BE2C (cell line): ENCODE measurements at places on chromosomes 4 and X.
A peak's percentile ranks its signal among the peaks of the same experiment; 100 is the strongest.

DNA sequence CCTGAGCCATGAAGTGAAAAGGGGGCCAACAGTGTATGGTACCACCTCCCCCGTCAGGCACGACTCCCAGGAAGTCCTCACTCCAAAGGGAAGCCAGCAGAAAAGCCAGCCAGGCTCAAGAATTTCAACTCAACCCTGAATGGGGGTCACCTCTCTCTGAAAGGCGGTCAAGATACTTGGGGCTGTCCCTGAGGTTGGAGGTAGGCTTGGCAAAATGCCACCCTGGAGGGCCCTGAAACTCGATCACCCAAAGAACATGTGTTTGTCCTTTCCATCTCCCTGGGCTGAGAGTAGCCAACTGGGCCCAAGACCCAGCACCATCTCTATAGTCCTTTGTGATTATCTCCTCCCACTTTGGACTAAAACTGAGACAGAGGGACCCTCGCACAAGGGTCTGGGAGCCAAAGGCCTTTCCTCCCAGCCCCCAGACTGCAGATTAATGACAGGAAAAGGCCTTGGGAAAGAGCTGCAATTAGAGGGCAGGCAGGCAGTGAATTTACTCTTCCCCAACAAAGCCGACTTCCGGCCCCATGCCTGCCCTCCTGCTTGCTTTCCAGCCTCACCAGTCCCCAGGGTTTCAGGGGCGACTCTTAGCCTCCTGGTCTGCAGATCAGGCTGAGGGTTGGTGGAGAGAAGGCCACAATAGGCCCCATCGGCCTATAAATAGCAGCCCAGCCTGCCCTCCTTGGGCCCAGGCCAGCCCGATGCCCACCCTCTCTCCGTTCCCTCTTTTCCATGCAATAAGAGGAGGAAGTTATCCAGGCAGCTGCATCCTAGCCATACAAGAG is 5.6 kb downstream of the SASH3 start:
- DNase-seq = no peak

DNA sequence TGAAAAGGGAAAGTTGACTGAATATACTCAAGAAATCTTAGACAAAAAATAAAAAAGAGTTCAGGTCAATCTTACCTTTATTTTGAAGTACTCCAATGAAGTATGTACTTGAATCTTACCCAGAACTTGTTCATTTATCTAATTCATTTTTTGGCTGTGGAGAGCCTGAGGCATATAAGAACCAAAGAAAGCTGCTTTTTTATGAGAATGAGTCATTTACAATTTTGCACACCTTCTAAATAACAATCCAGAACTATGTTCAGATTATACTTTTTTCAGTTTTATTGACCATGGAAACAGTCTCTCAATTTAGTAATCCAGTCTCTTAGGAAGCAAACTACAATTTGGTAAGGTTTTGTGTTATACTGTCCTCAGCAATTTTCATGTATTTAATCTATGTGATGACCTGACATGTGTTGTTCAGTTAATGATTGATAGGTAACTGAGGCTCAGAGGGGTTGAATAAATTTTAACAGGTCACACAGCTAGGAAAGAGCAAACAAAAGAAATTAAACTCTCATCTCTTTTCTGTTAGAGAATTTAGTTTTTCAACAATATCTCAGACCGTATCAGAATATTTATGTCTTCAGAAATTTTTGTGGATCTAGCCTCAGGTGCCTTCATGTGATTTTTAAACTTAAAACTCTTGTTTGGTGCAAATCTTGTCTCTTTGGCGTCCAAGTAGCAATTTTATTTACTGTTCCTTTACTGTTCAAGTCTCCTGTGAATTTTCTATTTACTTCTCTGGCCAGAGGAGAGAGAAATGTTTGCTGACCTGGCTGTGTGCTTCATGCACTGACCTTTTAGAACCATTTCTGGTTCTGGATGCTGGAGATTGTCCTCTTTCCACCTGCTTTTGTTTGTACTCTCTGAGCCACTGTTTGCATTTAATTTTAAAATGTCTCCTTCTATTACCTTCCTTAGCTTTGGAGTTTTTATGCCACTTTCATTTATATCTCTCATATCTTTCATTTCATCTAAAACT is 1453.4 kb downstream of the STIM2 start:
- DNase-seq = no peak

GRCh38 chr4:147791865-147792264 is 60.0 kb downstream of the ARHGAP10 start:
- no peak for DNase-seq

DNA sequence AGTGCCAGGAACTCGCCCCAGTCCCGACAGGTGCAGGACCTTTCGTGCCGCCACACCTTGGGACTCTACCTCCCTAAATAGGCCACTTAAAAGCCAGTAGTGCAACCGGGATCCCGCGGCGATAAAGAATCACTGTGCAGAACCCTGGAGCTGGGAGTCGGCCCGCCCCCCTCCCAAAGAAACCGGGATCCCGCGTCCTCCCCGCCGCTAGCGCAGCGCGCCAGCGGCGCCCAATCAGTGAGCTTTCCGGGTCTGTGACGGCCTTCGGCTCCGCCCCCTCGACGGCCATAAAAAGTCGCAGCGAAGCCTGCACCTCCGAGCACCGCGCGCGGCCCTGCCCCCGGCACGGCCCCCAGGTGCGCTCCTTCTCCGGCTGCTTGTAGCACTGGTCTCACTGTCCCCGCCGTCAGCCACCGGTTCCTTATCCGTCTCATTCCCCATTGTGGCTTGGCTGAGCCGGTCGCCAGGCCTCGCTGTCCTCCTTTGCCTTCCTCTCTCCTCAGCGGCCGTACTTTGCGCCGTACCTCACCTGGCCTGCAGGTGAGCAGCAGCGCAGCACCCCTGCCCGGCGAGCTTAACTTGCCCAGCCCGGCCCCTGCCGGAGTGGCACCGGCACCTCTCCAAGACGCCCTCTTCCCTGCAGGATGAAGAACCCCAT is at the start of gene LRAT:
TSS of gene LRAT (plus strand) at position 318 of the 658 bp plus-strand sequence. CDS start at position 645, 327 bp downstream.
- DNase-seq = peak; percentile 58

GRCh38 chrX:13000301-13000811 is 25.4 kb downstream of the TMSB4X start:
- DNase-seq = no peak

DNA sequence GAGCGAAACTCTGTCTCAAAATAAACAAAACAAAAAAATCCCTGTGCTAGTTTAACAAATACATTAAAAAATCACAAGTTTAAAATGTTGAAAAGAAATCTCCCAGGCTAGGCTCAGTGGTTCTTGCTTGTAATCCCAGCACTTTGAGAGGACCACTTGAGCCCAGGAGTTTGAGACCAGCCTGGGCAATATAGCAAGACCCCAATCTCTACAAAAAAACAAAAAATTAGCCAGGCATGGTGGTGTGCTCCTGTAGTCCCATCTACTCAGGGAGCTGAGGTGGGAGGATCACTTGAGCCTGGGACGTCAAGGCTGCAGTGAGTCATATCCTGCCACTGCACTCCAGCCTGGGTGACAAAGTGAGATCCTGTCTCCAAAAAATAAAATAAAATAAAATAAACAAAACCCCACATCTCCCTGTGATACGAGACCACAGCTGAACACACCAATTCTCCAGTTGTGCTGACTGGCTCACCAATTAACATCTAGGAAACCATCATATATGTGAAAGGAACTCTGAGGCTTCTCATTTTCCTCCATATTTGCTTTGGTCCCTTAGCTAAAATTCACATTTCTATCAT is 7.3 kb downstream of the RPS4X start:
- no peak for DNase-seq

DNA sequence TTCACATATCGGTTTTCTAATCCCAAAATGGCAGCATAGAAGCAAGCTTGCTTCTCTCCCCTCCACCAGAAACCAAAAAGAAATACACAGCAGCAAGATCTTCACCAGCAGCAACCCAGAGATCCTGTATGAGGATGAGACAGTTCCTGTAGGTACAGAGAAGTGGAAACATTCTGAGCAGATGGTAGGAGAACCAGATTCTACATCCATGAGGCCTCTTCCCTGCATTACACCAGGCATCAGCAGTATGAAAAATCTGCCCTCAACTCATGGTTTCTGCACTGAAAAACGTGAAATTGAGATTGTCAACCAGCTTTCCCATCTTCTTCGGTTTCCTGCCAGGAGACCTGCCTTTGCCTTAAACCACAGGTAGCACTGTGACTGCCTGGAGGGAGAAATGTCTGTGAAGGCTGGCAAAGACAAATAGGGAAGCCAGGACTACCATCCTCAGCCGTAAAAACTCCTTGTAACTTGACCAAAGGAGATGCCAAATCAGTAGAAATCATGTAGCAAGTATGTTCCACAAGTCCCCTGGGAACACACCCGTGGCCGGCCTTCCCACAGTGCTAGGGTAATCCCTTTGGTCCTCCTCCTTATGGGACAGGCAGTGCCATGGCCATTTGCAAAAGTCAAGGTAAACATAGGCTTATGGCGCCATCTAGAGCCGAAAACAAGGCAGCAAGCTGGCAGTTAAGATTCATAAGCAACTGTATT is 24.0 kb upstream of the MTHFD2L start:
- DNase-seq = peak; percentile 69

GRCh38 chrX:73457306-73457705 is 10.5 kb downstream of the CDX4 start:
- DNase-seq = no peak

GRCh38 chr4:37685161-37685822 is 884 bp downstream of the RELL1 start:
- no peak for DNase-seq

DNA sequence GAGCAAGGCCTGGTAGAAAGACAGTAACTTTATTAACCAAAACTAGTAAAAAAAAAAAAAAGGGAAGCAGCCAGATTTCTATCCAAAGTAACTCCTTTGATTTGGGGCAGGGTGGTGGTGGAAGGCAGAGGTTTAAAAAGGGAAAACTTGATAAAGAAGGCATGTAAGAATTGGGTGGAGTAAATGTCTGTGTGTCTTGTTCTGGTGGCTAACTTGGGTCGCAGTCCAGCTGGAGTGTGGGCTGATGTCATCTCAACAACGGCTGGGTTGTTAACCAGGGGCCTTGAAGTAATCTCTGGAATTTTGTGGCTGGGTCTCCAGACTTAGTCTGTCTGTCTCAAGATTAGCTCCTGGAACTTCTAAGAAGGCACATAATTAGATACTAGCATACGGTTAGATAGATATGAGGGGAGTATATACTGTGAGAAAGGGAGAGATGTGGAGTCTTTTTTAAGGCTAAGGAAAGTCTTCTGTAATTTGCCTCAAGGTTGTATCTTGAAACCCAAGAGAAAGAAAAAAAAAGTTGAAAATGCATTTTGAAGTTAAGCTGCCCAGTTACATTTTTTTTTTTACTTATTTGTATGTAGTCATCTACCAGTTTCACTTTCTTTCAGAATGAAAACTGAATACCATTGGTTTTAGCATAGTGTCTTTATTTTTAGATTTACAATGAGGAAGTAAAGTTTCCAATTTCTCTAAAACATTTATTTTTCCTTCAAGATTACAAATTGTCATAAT is 48.3 kb downstream of the MTHFD2L start:
- no peak for DNase-seq

DNA sequence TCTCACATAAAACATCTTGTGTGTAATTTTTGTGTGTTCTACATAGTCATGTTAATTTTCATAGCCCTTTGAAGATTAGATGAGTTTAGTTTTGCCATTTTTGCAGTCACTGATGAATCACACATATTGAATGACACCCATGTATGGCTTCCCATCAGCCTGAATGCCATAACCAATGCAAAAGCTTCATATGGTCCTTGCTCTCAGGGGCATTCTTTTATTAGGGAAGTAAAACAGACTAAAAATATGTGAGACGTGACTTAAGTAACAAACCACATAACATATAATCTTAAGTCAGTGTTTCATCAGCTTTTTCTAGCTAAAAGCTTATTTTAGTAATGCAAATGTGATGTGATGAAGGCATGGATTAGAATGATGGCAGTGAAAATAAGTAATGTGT is 8.2 kb downstream of the SLC25A4 start:
- no peak for DNase-seq

- DNase-seq = no peak
Measured at GRCh38 chr4:153233761-153234371, 29.6 kb downstream of the TRIM2 start.

GRCh38 chrX:100674705-100675104 is 30.7 kb downstream of the SRPX2 start:
- DNase-seq = no peak

- DNase-seq = no peak
Measured at GRCh38 chr4:143391895-143392294, 55.2 kb downstream of the GAB1 start.

DNA sequence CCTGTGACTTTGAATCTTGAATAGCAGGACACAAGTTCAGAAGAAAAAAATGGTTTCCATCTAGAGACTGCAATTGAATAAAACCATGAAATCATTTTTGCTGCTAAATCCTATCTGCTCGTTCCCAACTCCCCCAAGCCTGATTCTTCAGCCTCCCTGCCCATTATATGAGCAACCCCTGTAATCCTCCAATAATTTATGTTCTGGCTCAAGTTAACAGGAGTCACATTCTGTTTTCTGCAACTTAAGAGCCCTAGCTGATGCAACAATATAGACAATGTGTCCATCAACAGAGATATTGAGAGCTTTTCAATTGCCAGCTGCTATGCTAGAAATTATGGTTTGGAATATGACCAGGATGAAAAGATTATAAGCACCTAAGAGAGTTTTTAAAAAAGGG is 84.1 kb downstream of the LDB2 start:
- no peak for DNase-seq

GRCh38 chrX:24899391-24899790 is 116.4 kb downstream of the ARX start:
- no peak for DNase-seq

- no peak for DNase-seq
Measured at GRCh38 chrX:111375747-111376146, 36.2 kb downstream of the DCX start.

DNA sequence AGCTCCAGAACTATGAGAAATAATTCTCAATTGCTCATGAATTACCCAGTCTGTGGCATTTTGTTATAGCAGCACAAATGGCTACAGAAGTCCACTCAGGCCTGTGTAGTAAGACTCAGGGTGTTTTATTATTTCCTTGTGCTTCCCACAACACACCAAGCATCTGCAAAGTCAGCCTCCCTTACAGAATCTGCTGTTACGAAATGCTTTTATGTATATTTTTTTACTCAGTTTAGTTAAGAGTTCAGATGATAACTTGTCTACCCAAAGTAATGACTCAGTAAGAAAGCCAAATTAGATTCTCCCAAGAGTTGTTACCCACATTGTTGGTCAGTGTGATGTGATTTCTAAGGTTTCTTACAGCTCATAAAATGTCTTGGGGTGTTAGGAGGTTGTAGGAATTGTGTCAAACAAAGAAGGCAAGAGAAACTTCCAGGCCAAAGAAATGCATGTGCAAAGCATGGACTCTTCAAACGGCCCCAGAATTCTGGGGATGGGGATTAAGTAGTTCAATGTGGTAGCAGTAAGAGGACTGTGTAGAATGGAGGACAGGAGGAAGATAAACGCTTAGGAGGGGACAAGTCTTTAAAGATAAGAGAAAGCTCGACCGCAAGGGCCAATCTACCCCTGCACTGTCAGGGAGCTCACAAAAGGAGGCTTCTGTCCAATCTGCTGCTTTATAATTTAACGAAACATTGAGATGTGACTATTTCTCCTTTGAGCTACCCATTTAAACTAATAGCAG is 35.4 kb upstream of the TMEM184C start:
- no peak for DNase-seq

DNA sequence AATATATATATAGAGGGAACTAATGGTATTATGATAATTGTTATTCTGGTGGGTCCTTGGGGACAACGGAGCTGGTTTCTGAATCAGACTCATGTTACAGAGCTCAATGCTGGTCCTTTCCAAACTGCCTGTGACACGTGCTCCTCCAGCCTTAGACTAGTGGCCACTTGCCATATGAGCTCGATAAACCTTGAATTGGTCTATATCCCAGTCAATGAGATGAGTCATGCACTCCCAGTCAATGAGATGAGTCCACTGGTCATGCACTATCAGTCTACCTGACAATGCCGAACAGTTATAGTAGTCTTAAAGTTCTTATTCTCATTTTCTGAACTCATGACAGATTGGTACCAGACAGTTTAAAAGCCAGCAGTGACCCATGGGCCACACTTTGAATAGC is 325.2 kb downstream of the LDB2 start:
- peak; percentile 66 for DNase-seq
